ENCODE measurements at places on chromosomes 16 and 17. TPM values are rescaled to one million over a fixed set of nuclear protein-coding genes. Genes with fewer than 3 reads are reported as not detected.

GRCh38 chr17:79033046-79033616, 9.2 kb downstream of the C1QTNF1 start:
- no peak for DNase-seq
- no peaks in the 10 kb centered on the region for H3K4me1 ChIP-seq
- no peaks in the 10 kb centered on the region for H3K36me3 ChIP-seq
- H3K4me3 ChIP-seq, result no peak overlapping the region
- H3K27me3 ChIP-seq, result peaks cover 27% of the 10 kb centered on the region

- no peak overlapping the region for H3K4me3 ChIP-seq
- no peaks in the 10 kb centered on the region for H3K36me3 ChIP-seq
- no peak for DNase-seq
Observed at GRCh38 chr16:86919078-86919477, 340.7 kb downstream of the FOXL1 start.

GRCh38 chr16:6732166-6732565, 600.5 kb upstream of the RBFOX1 start:
- no peak for DNase-seq
- no peak overlapping the region for H3K27ac ChIP-seq
- no peaks in the 10 kb centered on the region for H3K4me1 ChIP-seq
- H3K4me3 ChIP-seq, result no peak overlapping the region
- no peaks in the 10 kb centered on the region for H3K36me3 ChIP-seq

DNA sequence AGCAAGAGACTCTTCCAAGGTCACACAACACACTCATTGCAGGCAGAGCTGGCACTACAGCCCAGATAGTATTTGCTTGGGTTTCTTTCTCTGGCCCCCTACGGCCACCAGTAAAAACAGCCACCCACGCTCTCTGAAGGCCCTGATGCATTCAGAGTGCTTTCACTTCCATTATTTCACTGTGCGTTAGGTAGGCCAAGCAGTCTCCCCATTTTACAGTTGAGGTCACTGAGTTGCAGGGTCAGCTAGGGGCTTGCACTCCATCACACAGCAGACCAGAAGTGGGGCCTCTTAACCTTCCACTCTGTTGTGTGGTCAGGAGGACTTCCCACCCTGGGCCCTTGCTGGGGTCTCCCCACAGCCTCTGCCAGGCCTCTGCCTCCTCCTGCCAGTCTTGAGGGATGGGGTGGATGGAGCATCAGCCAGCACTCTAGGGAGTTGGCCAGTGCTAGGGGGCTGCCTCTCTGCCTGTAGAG, 2.5 kb downstream of the TBX21 start:
- H3K4me1 ChIP-seq, result peaks cover 61% of the 10 kb centered on the region
- H3K27ac ChIP-seq, result peak overlapping the region; percentile 81
- DNase-seq, result peak; percentile 31
- H3K4me3 ChIP-seq, result peak overlapping the region; percentile 94
- peaks cover 2% of the 10 kb centered on the region for H3K27me3 ChIP-seq

- H3K27ac ChIP-seq, result no peak overlapping the region
- peaks cover 59% of the 10 kb centered on the region for H3K4me1 ChIP-seq
- no peak overlapping the region for H3K4me3 ChIP-seq
- no peak for DNase-seq
- no peaks in the 10 kb centered on the region for H3K27me3 ChIP-seq
Observed at GRCh38 chr17:18190628-18191235, 7.1 kb downstream of the ALKBH5 start.

GRCh38 chr16:66365651-66366050, 840 bp upstream of the CDH5 start:
- no peak overlapping the region for H3K27ac ChIP-seq
- DNase-seq, result no peak
- H3K36me3 ChIP-seq, result no peaks in the 10 kb centered on the region
- no peaks in the 10 kb centered on the region for H3K4me1 ChIP-seq
- H3K4me3 ChIP-seq, result no peak overlapping the region

- H3K4me3 ChIP-seq, result no peak overlapping the region
- DNase-seq, result no peak
- H3K27ac ChIP-seq, result no peak overlapping the region
- H3K4me1 ChIP-seq, result peaks cover 47% of the 10 kb centered on the region
- no peaks in the 10 kb centered on the region for H3K27me3 ChIP-seq
Observed at GRCh38 chr16:1726661-1727502, 20.9 kb downstream of the MAPK8IP3 start.

DNA sequence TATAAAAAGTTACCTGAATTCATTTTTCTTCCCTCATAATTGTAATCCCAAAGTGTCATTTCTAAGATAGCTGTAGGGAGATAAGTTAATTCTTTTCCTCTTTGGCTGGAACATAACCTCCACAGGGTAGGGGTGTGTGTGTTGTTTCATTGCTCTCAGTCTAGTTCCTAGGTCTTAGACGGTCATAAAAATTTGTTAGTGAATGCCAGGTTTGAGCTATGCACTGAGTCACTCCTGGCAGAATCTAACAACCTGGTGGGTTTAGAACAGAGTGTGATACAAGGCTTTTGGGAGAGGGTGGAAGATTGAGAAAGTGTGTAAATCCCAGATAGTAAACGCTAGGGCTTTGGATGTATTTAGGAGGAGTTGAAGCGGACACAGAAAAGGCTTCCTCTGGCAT, 894 bp upstream of the PHKG2 start:
- H3K27me3 ChIP-seq, result no peaks in the 10 kb centered on the region
- H3K4me1 ChIP-seq, result peaks cover 24% of the 10 kb centered on the region
- no peak for DNase-seq
- peak overlapping the region; percentile 87 for H3K27ac ChIP-seq
- H3K36me3 ChIP-seq, result peaks cover 45% of the 10 kb centered on the region

- H3K4me1 ChIP-seq, result peaks cover 79% of the 10 kb centered on the region
- H3K27ac ChIP-seq, result peak overlapping the region; percentile 99
- DNase-seq, result peak; percentile 17
- H3K36me3 ChIP-seq, result peaks cover 88% of the 10 kb centered on the region
- peak overlapping the region; percentile 89 for H3K4me3 ChIP-seq
- H3K27me3 ChIP-seq, result no peaks in the 10 kb centered on the region
Observed at GRCh38 chr17:40561294-40561870, 3.9 kb downstream of the CCR7 start.

GRCh38 chr17:81221842-81222619, 734 bp downstream of the CEP131 start:
- H3K4me3 ChIP-seq, result peak overlapping the region; percentile 85
- no peaks in the 10 kb centered on the region for H3K27me3 ChIP-seq
- no peak overlapping the region for H3K27ac ChIP-seq
- H3K4me1 ChIP-seq, result peaks cover 23% of the 10 kb centered on the region

DNA sequence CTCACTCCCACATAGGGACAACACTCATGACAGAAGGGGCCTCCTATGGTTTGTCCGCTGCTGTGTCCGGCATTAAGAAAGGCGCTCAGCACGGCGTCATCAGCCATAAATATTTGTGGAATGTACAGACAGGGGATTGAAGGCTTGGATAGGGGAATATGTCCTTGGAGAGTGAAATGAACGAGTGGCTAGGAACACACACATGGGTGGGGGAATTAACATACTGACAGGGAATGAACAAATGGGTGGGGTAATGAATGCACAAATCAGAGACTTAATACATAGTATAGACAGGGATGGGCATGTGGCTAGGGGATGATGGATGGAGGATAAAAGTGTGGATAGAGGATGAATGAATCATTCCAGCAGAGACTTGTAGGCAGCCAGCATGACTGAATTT, 154.0 kb upstream of the HSBP1 start:
- H3K36me3 ChIP-seq, result no peaks in the 10 kb centered on the region
- no peak overlapping the region for H3K4me3 ChIP-seq
- peaks cover 4% of the 10 kb centered on the region for H3K27me3 ChIP-seq
- no peak overlapping the region for H3K27ac ChIP-seq
- H3K4me1 ChIP-seq, result no peaks in the 10 kb centered on the region

- no peak for DNase-seq
- peaks cover 60% of the 10 kb centered on the region for H3K27me3 ChIP-seq
- no peaks in the 10 kb centered on the region for H3K4me1 ChIP-seq
- H3K36me3 ChIP-seq, result no peaks in the 10 kb centered on the region
Observed at GRCh38 chr16:51151961-51152663, 1.0 kb upstream of the SALL1 start.

DNA sequence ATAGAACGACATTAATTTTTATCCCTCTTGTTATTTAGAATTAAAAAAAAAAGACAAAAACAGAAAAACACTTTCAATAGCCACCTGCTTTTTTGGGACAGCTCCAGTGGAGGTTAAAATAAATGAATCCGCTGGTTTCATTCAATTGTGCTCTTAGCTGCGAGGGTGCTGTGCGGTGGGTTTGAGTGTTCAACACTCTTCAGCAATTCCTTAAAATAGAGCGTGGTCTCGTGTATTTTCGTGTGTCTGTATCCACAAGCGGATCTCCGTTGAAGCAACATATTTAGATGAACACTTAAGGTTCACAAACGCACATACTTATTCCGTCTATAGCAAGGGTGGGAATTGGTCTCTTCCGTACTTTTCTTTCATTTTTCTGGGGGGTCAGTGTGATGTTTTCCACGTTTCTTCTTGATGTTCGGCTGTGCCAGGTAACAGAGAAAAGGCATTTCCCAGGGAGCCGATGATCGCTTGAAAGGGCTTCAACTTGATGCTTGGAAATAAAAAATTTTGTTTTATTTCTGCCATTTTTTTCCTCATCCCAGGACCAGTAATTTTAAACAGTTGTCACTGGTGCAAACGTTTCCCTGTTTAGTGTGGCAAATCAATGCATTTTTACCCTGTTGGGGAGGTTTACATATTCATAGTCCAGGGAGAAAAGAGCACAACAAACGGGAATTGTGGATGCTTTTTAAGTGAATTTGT, 297.9 kb downstream of the IRF8 start:
- H3K27ac ChIP-seq, result no peak overlapping the region
- peaks cover 60% of the 10 kb centered on the region for H3K27me3 ChIP-seq
- DNase-seq, result no peak
- no peaks in the 10 kb centered on the region for H3K4me1 ChIP-seq
- H3K36me3 ChIP-seq, result no peaks in the 10 kb centered on the region

DNA sequence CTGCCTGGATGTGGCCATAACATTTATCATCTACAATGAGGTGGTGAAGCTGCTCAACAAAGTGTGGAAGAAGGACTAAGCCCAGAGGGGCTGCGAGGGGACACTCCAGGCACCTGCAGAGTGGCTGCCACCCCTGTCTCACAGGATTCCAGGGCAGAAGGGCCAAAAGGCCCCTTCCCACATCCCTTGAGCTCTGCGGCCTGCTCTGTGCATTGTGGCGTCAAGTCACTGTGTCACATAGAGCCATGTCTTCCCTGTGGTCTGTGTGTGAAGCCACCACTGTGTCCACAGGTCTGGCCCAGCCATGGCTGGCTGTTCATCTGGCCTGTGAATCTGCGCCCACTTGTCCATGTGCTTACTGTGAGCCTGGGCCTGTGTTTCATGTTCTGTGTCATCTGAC, 1714.6 kb downstream of the TP53TG3F start:
- H3K4me1 ChIP-seq, result no peaks in the 10 kb centered on the region
- H3K36me3 ChIP-seq, result no peaks in the 10 kb centered on the region
- H3K27me3 ChIP-seq, result no peaks in the 10 kb centered on the region
- no peak overlapping the region for H3K4me3 ChIP-seq

DNA sequence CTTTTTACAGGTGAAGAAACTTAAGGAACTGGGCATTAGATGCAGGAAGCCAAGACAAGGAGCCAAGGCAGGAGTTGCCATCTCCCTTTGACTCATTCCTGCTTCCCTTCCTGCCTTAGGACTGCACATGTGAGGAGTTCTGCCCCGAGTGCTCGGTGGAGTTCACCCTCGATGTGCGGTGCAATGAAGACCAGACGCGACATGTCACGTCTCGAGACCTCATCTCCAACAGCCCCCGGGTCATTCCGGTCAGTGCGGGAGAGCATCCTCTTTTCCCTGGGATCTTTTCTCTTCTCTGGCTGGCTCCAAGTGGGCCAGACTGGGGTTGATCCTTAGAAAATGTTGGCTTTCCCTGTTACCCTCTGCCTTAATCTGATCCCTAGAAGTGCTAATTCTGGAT, 6.6 kb downstream of the POLR2C start:
- no peak overlapping the region for H3K27ac ChIP-seq
- H3K4me3 ChIP-seq, result no peak overlapping the region
- H3K27me3 ChIP-seq, result no peaks in the 10 kb centered on the region
- no peak for DNase-seq
- H3K4me1 ChIP-seq, result peaks cover 14% of the 10 kb centered on the region
- peaks cover 77% of the 10 kb centered on the region for H3K36me3 ChIP-seq

- no peak for DNase-seq
- H3K27ac ChIP-seq, result no peak overlapping the region
- H3K4me3 ChIP-seq, result no peak overlapping the region
- H3K4me1 ChIP-seq, result no peaks in the 10 kb centered on the region
- H3K36me3 ChIP-seq, result no peaks in the 10 kb centered on the region
- no peaks in the 10 kb centered on the region for H3K27me3 ChIP-seq
Observed at GRCh38 chr17:67605256-67605912, 112.4 kb upstream of the NOL11 start.

DNA sequence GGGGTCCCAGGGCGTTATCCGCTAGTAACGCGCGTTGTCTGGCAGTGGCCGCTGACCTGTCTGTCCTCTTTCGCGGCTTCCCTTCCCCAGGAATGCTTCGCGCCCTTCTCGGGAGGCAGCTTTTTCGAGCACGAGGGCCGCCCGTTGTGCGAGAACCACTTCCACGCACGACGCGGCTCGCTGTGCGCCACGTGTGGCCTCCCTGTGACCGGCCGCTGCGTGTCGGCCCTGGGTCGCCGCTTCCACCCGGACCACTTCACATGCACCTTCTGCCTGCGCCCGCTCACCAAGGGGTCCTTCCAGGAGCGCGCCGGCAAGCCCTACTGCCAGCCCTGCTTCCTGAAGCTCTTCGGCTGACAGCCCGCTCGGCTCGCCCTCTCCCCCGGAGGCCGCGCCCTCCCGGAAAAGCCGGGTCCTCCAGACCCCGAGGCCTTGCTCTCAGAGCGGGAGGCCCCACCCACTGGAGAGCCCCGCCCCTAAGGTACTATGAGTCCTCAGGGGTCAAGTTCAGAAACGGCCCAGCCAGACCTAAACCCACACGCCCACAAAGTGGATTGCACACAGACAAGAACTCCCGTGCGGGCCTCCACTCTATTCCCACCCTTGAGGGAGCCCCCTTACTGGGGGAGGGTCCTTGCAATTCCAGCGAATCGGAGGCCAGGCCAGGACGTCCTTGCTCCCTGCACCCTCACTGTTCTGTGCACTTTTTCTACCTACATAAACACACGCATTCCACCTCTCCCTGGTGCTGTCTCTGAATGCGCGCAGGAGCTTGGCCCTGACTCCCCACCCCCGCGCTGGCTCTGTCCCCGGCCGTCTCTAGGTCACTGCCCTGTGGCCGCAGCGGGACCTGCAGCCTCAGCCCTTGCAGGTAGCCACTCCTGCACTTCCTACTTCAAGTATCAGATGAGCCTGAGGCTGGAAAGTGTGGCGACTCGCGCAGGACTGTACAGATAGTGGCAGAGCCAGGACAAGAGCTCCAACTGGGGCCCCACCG, 5.4 kb upstream of the SLC5A2 start:
- peak overlapping the region; percentile 85 for H3K4me3 ChIP-seq
- H3K4me1 ChIP-seq, result peaks cover 22% of the 10 kb centered on the region
- no peaks in the 10 kb centered on the region for H3K36me3 ChIP-seq
- peak; percentile 42 for DNase-seq
- H3K27ac ChIP-seq, result no peak overlapping the region

- H3K27me3 ChIP-seq, result peaks cover 2% of the 10 kb centered on the region
- no peak overlapping the region for H3K4me3 ChIP-seq
- no peaks in the 10 kb centered on the region for H3K36me3 ChIP-seq
- peaks cover 12% of the 10 kb centered on the region for H3K4me1 ChIP-seq
Observed at GRCh38 chr17:60169921-60170817, 20.4 kb downstream of the CA4 start.

Gene UMOD
- total RNA-seq, result not detected

Gene TVP23C
- total RNA-seq, result 16.1 TPM

Gene GINS3
- total RNA-seq, result 6.9 TPM

Gene C16orf74
- 18.3 TPM for total RNA-seq

Gene CX3CL1
- total RNA-seq, result 0.31 TPM

Gene KIF22
- 40.1 TPM for total RNA-seq

Gene SNTB2
- total RNA-seq, result 7.7 TPM

Gene SEPTIN12
- not detected for total RNA-seq

Gene SLFN11
- 22.4 TPM for total RNA-seq

All from activated B cell treated with CpG ODN at 0.5 μM for 24 hours (primary cell).